ENCODE measurements at places on chromosomes 11 and 22.
A peak's percentile ranks its signal among the peaks of the same experiment; 100 is the strongest.

GRCh38 chr11:34823639-34824038 lies 92.5 kb downstream of the APIP start:
- no peak for DNase-seq

- peak; percentile 72 for DNase-seq
Observed at GRCh38 chr11:120564573-120565311, 53.2 kb downstream of the GRIK4 start.

GRCh38 chr11:62856333-62856895 lies 17.0 kb upstream of the WDR74 start:
- no peak for DNase-seq

DNA sequence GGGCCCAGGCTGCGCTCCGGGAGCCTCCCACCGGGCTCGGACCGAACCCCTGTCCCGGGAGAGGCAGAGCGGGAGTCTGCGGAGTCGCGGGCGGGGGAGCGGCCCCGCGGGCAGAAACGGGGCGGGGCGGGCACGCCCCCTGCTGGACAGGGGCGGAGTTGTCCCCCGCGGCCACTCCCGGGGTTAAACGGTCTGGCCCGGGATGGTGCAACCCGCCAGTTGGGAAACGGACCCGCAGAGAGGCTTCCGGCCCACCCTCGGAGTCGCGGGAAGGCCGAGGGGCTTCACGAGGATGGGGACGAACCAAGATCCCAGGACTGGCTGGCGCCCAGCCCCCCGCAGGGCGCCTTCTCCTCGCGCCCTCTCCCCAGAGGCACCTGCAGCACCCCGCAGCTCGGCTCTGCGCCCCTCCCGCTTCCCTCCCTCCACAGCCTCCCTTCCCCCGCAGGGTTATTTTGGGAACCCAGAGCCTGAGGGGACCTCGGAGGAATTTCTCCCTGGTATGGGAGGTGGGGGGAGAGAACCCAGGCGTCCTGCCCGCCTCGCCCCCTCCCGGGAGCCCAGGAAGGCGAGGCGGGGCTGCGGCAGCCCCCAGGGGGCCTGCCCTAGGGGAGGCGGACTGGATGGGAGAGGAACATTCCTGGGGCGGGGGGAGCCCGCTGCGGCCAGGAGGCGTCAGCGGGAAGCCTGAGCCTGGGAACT lies 902 bp downstream of the RASGRP2 start:
- peak; percentile 91 for DNase-seq

DNA sequence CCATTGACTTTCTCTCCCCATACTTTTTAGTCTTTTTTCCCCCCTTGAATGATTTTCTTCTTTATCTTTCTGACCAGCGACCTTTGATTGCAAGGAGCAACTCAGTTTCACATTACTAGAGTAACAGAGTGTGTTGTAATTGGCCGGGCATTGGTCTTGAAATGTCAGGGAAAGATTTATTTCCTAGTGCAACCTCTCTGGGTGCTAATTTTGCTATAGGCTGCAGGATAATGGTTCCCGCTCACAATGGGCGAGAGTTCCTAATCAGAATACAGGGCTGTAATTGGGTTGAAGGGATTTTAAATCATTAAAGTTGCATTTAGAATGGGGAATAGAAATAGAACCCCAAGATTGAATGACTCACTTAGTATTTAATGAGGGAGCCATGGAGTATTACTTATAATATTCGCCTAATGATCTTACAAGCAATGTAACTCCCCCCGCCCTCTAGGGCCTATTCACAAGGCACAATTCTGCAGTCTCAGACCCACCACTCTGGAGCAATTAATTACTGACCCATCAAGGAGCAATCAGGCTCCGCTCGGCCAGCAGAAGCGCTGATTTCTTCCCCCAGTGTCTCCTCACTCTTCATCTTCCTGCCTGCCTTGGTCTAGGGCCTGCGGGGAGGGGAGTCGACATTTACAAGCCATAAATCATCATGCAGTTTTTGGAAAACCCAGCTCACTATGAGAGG lies 725.9 kb downstream of the NTM start:
- no peak for DNase-seq

DNA sequence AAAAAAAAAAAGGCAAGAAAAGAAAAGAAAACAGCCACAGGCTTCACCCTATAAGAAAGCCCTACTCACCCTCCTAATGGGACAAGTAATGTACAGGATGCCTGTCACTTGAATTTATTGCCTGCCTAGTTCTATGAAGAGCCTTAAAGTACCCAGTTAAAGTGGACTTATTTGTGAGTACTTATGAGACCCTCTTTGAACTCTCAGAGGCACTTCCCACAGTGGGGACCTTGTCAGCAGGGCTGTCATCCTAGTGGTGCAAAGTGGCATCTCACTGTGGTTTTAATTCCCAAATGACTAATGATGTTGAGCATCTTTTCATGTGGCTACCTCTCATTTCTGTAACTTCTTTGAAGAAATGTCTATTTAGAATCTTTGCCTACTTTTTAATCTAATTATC lies 41.8 kb upstream of the BARX2 start:
- DNase-seq, result no peak

- peak; percentile 7 for DNase-seq
Observed at GRCh38 chr11:33670250-33671011, 30.2 kb downstream of the C11orf91 start.

- no peak for DNase-seq
Observed at GRCh38 chr11:64778223-64778472, 194 bp downstream of the SF1 start.

- DNase-seq, result no peak
Observed at GRCh38 chr11:35394941-35395340, 24.4 kb downstream of the SLC1A2 start.

DNA sequence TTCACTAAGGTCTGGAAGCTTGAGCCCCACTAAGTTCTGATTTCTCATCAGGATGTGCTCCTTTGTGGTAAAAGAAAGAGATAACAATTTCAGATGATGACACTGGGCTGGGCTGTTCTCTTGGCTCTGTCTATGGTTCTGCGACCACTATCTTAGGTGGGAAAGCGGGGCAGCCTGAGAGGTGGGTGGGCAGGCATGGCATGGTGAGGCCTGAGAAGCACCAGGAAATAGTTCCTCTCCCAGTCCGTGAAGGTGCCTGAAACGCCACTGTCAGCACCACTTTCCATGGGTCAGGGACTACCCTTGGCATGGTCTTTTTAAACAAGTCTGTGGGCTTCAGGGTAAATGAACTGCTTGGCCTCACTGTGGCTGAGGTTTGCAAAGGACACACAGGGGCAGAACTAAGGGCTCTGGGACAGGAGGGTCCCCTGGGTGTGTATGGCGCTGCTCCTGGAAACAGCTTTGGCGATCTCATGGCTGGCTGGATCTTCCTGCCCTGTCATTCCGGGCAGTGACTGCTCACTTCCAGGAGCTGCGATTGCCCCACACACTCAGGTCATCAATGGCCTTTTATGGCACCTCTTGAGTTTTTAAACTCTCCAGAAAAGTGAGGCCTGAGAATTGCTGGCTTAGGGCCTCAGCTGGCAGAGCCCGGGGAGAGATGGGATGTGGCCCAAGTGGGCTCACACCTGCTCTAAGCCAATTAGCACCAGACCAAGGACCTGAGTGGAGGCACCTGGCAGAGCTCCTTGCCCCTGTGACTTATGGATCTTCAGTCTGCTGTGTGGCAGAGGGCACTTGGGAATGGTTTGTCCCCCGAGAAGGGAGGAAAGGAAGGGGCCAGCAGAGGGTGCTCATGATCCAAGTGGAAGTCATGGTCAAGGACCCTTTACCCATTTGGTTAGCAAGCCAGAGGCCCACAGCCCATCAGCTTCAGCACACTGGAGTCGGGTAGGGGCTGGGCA lies 55.6 kb upstream of the LYVE1 start:
- DNase-seq, result peak; percentile 55

DNA sequence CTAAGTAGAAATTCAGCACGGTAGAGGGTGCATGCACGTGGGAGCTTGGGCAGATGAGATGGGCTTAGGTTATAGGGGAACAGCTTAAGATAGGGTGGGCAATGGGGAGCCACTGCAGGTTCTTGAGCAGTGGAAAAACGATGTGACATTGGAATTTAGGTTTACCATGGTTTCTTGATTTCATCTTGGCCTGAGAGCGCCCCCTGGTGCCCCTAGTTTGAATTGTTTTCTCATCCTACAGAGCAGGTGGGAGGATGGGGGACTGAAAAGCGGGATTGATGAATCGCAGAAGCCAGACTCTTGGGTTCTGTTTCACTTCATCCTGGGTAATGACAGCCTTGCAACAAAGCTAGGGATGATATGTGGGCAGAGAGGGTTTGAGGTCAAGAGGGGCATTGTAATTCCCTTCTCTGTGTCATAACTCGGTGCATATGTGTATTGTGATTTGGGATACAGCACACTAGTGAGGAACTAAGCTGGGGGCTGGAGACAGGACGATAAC lies 6.7 kb upstream of the MCAM start:
- DNase-seq, result peak; percentile 87
